ENCODE measurements at places on chromosomes 4 and X. TPM values are rescaled to one million over a fixed set of nuclear protein-coding genes. Genes with fewer than 3 reads are reported as not detected.

The SULT1B1 gene
- polyA plus RNA-seq = 0.34 TPM

The STAG2 gene
- polyA plus RNA-seq = 9.4 TPM

The PDGFRA gene
- 26.2 TPM for polyA plus RNA-seq

The INTU gene
- 8.0 TPM for polyA plus RNA-seq

The TNIP2 gene
- 35.1 TPM for polyA plus RNA-seq

The PPP1R2C gene
- polyA plus RNA-seq = 54.8 TPM

The ENOX2 gene
- 20.1 TPM for polyA plus RNA-seq

The GAGE1 gene
- polyA plus RNA-seq = 31.4 TPM

The PCYT1B gene
- polyA plus RNA-seq = 24.0 TPM

The PAGE2 gene
- 34.3 TPM for polyA plus RNA-seq

The NSG1 gene
- 27.5 TPM for polyA plus RNA-seq

The EMD gene
- polyA plus RNA-seq = 74.2 TPM

The DCAF16 gene
- polyA plus RNA-seq = 30.5 TPM

The DSPP gene
- polyA plus RNA-seq = not detected

The DTHD1 gene
- polyA plus RNA-seq = 5.8 TPM

The NFXL1 gene
- 27.5 TPM for polyA plus RNA-seq

The ABCG2 gene
- polyA plus RNA-seq = 4.3 TPM

The CXCL6 gene
- polyA plus RNA-seq = 0.54 TPM

The TREX2 gene
- 0.51 TPM for polyA plus RNA-seq

The NOCT gene
- polyA plus RNA-seq = 7.7 TPM
